ENCODE measurements at places on chromosomes 2 and 18.

- DNase-seq = no peak
Observed at GRCh38 chr2:10061221-10061925, 18.0 kb downstream of the KLF11 start.

GRCh38 chr2:229350883-229351282 is 79.8 kb upstream of the PID1 start:
- no peak for DNase-seq

GRCh38 chr18:31206071-31206470 is 43.4 kb upstream of the DSC1 start:
- DNase-seq = no peak

DNA sequence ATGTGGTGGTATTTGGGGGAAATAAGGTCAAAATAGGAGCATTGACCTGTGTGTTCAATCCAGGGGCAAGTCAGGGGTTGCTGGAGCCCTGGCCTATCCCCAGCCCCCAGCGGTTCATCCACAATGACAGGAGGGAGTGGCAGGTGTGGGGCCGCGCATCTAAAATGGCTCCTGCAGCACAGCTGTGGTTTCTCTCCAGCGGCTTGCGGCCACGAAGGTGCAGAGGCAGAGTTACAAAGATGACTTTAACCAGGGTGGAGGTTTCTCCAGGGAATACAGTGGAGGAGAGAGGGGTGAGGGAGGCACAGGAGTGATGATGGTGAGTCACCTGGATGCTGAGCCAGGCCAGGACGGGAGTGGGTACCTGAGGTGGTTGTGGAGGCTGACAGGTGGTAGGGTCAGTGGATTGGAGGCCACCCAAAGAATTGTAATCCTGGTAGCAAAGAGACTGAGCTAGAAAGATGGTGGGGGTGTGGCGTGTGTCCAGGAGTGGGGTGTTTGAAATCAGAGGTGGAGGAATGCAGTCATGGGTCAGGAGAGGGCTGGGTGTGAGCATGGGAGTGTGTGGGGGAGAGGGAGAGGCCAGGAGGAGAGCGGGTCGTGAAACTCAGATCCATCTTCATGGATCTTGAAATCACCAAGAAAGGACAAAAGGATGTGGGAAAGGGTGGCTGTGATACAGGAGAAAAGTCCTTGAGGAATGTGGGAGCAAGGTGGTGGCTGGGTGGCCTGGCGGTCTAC is 83.2 kb downstream of the CTIF start:
- no peak for DNase-seq

DNA sequence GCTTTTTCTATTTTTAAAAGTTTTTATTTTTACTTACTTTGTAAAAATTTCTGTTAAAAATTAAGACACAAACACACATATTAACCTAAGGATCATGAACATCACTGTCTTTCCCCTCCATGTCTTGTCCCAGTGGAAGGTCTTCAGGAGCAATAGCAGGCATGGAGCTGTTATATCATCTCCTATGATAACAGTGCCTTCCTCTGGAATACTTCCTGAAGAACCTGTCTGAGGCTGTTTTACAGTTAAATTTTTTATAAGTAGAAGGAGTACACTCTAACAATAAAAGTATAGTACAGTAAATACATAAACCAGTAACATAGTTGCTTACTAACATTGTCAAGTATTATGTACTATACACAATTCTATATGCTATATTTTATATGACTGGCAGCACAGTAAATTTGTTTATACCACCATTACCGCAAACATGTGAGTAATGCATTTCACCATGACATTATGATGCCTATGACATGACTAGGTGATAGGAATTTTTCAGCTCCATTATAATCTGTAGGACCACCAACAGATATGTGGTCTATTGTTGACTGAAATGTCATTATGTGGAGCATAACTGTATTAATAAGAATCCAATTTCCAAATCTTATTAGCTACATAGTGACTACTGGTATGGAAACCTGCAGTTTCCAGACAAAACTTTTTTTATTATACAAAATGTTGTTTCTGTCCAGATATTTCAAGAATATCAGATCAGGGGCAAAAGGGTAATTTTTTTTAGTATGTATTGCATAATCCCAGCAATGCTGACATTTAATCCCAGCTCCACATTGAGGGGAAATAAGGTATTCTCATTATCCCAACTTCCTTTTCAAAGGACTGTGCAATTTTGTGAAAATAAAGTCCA is 337.2 kb upstream of the SLC39A10 start:
- no peak for DNase-seq

DNA sequence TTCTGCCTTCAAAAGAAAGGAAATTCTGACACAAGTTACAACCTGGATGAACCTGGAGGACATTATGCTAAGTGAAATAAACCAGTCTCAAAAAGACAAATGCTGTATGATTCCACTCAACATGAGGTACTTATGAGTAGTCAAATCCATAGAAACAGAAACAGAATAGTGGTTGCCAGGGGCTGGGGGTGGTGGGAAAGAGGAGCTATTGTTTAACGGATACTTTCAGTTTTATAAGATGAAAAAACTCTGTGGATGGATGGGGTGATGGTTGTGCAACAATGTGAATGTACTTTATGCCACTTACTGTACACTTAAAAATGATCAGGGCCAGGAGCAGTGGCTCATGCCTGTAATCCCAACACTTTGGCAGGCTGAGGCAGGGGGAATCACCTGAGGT is 15.4 kb downstream of the SLC35F5 start:
- DNase-seq = no peak

- no peak for DNase-seq
Observed at GRCh38 chr2:107338059-107338458, 452.1 kb upstream of the ST6GAL2 start.

DNA sequence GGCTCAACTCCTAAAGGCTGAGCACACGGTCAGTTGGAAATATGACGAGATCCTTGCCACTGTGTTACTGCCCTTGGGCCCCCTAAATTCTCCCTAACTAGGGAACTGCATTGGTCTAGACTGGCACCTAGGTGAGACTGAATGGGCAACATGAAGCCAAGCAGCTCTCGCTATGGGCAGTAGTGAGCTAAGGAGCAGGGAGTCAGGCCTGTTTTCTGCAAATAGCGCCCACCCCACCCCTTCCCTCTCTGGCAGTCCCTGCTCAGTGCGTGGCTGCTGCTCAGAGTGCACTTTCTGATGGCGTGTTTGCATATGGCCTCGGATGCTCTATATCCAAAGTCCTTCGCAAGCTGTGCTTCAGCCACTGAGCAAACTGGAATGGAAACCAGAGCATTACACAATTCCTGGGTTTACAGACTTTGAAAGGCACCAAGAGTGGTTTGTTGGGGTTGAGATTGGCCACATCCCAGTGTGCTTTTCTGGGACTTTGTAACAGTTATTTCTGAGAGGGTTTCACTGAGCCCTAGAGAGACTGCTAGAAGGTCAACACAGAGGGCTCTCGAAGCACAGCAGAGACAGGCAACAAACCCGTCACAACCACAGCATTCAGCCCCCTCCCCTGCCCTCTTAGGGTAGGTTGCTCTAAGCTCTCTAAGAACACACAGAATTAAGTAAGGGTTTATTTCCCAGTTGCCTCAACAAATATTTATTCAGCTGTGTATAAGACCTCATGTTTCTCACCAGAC is 419.9 kb downstream of the STK39 start:
- DNase-seq = no peak

- DNase-seq = no peak
Observed at GRCh38 chr18:29853126-29853525, 1189.4 kb downstream of the DSC3 start.

GRCh38 chr18:56672981-56673380 is 21.8 kb downstream of the WDR7 start:
- no peak for DNase-seq

- DNase-seq = no peak
Observed at GRCh38 chr2:121689356-121689755, 40.1 kb upstream of the CLASP1 start.

GRCh38 chr2:179936654-179937053 is 70.4 kb downstream of the CWC22 start:
- DNase-seq = no peak

DNA sequence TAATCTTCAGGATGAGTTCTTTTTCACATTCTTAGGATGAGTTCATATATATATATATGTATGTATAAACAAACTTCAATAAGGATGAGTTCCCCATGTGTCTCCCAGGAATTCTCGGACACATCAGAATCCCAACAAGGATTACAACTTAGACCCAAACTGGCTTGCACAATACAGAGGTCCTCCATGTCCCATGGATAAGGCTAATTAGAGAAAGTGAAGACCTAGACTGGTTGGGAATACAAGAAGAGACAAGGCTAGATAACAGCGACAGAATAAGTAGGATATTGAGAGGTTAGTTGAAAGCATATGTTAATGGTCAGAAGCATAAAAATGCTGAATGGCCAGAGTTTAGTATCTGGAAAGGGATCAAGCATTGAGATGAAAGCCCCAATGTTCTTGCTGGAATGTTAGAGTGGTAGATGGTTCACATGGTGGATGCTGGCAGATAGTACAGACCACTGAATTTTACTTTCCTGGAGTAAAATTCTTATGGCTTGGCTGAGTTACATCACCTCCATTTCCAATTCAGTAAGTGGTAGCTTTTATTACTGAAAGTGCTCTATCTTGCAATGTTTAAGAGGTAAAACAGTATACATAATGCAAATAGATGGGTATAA is 154.9 kb upstream of the EPHA4 start:
- DNase-seq = no peak

GRCh38 chr2:127128445-127128904 is 21.5 kb upstream of the BIN1 start:
- no peak for DNase-seq

DNA sequence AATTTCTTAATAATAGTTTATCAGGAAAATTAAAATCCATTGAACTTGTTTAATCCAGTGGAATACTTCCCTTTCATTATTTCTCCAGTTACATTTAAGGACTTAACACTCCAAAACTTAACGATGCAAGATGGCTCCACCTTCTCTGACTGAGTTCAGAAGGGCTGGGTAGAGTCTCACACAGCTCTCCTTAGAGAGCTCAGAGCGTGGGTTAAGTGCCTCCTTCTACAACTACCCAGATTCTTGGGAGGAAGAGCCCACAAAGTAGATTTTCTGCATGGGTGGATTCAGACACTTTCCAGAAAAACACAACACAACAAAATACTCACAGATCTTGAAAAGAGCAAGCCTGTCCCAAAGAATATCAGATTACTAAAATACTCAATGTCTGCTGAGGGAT is 130.6 kb downstream of the THADA start:
- no peak for DNase-seq

DNA sequence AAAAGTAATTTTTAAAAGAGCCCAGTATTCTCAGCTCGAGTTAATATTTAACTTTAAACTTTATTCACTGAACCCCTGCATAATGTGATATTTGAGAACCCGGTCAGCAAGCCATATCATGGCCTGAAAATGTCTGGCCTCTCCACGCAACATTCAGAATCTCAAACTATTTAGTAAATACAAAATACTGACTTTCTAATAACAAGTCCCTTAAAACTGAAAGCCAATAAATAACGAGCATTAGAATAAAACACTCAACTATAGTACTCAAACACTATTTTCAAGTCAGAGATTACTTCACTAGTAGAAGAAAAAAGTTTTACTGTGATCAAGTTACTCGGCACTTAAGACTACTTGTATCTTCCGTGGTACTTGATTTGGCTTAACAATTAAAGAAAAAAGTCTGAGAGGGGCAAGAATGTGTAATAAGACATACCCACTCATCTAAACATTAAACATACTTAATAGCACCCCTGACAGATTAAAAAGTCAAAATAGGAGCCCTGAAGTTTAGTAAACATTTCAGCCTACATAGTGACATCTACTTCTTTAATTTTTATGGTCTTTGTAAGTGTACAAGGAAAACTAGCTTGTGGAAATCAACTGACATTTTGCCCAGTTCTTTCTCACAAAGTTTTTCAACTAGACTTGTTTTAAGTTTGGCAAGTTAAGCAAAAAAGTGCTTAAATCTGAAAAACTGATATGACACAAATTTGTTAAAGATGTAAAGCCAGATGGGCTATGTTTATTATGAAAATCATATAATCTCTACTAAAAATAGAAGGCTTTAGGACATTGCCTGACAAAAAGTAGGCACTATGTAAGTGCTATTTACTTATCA is 38.2 kb downstream of the RTN4 start:
- DNase-seq = no peak

DNA sequence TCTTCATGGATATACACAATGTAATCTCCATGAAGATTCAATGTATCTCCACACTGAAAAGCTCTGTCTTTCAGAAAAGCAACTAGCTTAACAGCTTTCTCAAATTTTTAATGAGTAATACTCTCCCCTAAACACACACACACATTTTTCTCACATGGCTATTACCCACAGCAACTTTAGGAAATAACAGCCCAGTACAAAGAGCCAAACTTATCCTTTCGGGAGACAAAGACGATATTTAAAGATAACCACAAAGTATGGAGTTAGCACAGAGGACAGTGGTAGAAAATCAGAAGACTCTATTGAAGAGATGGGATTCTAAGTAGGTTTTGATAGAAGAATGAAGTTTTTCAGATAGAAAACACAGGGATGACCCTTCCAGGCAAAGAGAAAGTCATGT is 394.9 kb upstream of the TRIB2 start:
- no peak for DNase-seq

GRCh38 chr18:57869221-57869620 is 66.1 kb upstream of the ATP8B1 start:
- DNase-seq = no peak

DNA sequence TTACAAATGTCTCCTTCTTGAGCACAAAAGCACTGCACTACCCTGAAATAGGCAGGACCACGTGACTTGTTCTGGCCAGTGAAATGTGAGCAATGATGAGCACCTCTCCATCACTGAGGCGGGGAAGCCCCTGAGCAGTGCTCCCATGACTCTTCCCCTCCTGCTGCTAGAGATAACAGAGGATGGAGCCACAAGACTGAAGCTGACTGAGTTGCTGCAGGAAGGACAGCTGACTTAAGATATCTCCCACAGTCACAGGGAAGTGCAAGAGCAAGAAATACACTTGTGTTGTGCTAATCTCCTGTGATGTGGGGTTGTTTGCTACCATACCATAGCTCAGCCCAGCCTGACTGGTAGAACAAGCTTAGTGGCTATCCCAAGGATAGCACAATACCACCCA is 38.7 kb downstream of the STK39 start:
- no peak for DNase-seq

DNA sequence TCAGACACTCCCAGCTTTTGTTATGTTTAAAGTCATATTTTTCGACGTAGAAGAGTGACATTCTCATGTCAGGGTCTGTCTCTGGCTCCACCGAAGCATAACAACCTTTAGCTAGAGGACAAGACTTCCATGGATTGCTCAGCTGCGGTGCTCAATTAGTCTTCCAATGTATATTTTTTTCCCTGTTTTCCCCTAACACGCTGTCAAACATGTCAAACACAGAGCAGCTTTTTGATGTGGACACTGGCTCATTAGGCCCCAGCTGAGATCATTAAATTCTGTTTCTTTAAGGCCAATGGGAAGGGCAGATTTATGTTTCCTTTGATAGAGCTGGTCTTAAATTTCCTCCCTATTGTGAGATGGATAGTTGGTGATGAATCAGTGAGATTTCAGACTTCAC is 525.4 kb downstream of the PIK3C3 start:
- DNase-seq = no peak

DNA sequence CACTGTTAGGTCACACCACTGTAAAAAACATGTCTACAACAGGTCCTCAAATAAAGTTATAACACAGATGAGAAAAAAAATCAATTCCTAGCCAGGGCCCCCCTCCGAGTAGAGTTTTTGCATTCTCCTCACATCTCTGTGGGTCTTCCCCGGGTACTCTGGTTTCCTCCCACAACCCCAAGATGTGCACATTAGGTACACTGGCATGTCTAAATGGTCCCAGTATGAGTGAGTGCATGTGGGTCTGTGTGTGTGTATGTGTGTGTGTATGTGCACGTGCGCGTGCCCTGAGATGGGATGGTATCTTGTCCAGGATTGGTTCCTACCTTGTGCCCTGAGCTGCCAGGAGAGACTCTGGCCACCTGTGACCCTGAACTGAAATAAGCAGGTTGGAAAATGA is 4.9 kb downstream of the TYW5 start:
- DNase-seq = no peak
